Peyer's patch (tissue), 4 donors: ENCODE measurements at places on chromosomes 2 and 18.

GRCh38 chr2:37507051-37507410 is 162.6 kb downstream of the QPCT start:
- no peak overlapping the region for H3K27ac ChIP-seq
- no peaks in the 10 kb centered on the region for H3K36me3 ChIP-seq
- H3K27me3 ChIP-seq = no peaks in the 10 kb centered on the region

GRCh38 chr2:155190342-155190741 is 491.8 kb downstream of the KCNJ3 start:
- H3K4me1 ChIP-seq = no peaks in the 10 kb centered on the region
- no peaks in the 10 kb centered on the region for H3K36me3 ChIP-seq
- no peak for DNase-seq
- H3K27ac ChIP-seq = no peak overlapping the region
- no peaks in the 10 kb centered on the region for H3K27me3 ChIP-seq

- H3K4me3 ChIP-seq = no peak overlapping the region
- H3K4me1 ChIP-seq = peaks cover 11% of the 10 kb centered on the region
- no peaks in the 10 kb centered on the region for H3K27me3 ChIP-seq
- H3K36me3 ChIP-seq = no peaks in the 10 kb centered on the region
Observed at GRCh38 chr2:112835536-112836162, 930 bp downstream of the IL1B start.

GRCh38 chr18:46756025-46756558 is 761 bp downstream of the ST8SIA5 start:
- no peak for DNase-seq
- peaks cover 19% of the 10 kb centered on the region for H3K27me3 ChIP-seq
- H3K4me3 ChIP-seq = peak overlapping the region; percentile 26
- no peak overlapping the region for H3K27ac ChIP-seq
- no peaks in the 10 kb centered on the region for H3K4me1 ChIP-seq

- peak overlapping the region; percentile 7 for H3K4me3 ChIP-seq
- no peaks in the 10 kb centered on the region for H3K36me3 ChIP-seq
- DNase-seq = no peak
- H3K27me3 ChIP-seq = no peaks in the 10 kb centered on the region
- peak overlapping the region; percentile 40 for H3K27ac ChIP-seq
Observed at GRCh38 chr18:76619621-76620315, 124.7 kb upstream of the ZNF516 start.

DNA sequence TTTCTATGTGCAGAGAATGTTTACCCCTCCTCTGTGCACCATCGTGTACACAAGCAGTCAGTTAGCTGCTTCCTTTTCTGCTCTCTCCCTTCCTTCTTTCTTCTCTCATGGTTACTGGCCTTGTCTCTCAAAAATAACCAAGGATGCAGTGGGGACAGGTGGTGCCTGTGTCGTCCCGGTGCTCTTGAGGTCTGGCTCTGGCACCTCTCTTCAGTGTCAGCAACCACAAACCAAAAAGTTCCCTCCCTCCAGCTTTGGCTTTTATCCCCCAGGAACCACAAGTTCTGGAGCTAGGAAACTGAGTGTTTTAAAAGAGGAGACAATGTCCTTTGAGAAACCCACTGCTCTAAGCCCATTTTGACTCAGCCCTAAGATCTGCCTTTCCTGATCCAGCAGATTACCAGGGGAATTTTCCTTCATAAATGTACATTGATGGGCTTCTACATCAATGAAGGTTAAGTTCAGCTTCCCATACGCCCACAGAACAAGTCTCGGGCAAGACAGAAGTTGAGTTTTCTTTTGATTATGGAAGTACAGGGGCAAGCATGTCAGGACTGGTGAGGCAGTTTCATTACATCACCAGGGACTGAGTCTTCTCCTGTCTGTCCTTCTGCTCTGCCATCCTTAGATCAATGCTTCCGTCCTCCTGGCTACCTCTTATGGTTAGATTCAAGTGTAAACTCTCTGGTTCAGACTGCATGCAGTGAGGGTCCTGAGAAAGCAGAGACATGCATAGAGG is 232.2 kb downstream of the SETBP1 start:
- H3K36me3 ChIP-seq = no peaks in the 10 kb centered on the region
- H3K4me3 ChIP-seq = no peak overlapping the region
- H3K27ac ChIP-seq = no peak overlapping the region
- DNase-seq = no peak
